ENCODE measurements at places on chromosomes 6 and 20.

DNA sequence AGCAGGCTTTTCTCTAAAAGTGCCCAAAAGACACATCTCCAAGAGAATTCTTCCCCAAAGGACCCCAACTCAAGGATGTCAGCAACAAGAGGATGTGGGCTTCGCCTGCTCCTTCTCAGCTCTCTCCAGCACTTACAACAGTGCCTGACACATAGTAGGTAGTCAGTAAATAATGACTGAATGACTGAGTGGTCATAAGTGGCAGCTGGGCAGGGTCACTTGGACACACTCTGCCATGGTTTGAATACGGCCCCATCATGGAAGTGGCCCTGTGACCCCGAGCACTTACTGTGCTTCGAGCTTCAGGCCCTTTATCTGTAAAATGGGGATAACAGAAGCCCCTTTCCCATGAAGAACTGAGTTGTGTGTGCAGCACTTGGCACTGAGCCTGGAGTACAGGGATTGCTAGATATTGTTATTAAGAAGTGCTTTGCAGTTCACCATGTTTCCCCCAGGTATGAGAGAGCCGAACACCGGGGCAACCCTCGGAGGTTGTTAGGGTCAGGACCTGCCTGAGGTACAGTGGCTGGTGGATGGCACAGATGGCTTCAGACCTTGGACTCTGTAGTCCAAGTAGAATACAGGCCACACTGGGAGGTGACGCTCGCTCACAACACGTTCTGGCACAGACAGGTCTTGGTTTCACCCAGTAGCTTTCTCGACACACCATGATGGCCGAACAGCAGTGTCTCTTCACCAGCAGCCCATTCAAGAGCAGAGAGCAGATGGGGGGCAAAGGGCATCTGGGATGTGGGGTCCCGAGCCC, 56.0 kb downstream of the NOL4L start:
- DNase-seq: no peak

- no peak for DNase-seq
These were observed 315.6 kb upstream of the PTCHD4 start for GRCh38 chr6:48426636-48427035.

DNA sequence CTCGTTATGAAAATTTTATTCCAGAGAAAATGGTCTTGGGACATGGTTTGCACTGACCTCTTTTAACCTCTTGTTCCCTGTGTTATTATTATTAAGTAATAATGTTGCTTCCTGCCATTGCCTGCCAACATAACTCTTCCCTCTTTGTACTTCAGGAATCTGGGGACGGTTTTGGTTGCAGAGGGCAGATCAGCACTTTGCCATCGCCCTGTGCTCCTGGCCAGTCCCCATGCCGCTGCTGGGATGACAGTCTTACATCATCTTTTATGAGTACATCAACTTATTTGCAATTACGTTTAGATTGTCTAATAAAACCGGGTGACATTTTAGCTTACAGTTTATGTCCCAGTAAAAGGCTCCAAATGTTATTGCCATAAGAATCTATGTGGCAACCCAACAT, 157.2 kb downstream of the CDH26 start:
- no peak for DNase-seq

DNA sequence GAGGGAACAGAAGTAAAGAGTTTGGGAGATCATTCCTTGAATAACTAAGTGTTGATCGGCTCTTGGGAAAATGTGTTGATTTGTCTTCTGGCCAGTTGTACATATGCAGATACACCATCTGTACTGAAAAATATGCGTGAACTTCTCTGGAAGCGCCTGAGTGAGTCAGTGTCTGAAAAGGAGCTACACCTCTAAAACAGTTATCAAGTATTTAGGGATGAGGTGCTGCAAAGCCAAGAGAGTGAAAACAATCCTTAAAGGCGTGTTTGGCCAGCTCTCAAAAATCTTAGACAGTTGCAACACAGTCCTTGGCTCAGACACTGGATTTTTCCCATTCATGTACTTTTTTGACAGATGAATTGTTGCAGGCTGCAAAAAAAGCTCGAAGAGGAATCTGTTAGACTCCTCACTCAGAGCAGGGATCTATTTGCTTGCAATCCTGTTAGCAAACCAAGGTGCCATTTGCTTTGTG, 61.3 kb downstream of the BMP6 start:
- no peak for DNase-seq

DNA sequence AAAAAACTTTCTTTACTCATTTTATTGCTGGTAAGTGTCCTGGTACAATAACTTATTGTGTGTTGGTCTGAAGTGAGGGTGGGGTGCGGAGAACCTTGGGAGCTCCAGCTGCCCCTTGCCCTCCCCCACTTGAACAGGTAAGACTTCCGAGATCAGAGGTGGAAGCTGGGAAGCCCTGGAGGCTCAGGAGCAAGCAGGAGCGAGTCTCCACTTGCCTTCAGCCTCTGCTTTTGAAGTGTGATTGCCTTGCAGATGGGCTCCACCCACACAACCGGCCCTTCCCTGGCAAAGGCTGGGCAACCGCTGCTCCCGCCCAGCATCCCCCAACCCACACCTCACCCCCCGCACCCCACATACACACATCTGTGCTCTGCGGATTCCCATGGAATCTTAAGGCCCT, 179.6 kb downstream of the TFAP2C start:
- no peak for DNase-seq

DNA sequence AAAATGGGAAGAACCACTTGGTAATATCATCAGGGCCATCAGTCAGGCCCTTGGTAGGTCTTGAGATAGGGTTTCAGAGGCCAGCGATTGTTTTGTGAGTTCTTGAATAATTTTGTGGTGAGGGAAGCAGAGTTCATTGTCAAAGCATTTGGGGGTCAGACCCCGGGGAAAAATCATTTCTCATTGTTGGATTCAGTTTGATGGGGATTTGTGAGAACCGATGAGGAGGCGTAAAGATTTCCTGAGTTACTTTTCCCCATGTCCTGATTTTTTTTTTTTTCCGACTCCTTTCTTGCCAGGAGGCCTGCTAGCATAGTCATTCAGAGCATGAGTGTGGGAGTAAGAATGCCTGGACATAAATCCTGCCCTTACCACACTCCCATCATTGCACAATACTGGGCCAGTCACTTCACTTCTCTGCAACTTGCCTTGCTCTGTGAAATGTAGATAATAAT, 60.3 kb downstream of the TSHZ2 start:
- DNase-seq: no peak

DNA sequence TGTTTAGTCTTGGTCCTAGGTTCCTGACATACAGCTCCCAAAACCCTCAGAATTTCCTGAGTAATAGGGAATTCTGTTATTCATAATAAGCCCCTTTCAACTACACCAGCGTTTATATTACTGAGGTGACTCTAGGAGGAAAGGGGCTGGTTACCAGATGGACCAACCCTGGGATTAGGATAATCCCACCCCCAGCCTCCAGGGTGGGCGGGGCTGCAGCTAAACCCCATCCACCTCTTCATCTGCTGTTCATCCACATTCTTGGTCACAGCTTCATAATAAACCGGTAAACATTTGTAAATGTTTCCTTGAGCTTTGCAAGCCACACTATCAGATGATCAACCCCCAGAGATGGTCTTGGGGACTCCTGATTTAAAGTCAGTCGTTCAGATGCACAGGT, 38.3 kb downstream of the NINL start:
- no peak for DNase-seq

DNA sequence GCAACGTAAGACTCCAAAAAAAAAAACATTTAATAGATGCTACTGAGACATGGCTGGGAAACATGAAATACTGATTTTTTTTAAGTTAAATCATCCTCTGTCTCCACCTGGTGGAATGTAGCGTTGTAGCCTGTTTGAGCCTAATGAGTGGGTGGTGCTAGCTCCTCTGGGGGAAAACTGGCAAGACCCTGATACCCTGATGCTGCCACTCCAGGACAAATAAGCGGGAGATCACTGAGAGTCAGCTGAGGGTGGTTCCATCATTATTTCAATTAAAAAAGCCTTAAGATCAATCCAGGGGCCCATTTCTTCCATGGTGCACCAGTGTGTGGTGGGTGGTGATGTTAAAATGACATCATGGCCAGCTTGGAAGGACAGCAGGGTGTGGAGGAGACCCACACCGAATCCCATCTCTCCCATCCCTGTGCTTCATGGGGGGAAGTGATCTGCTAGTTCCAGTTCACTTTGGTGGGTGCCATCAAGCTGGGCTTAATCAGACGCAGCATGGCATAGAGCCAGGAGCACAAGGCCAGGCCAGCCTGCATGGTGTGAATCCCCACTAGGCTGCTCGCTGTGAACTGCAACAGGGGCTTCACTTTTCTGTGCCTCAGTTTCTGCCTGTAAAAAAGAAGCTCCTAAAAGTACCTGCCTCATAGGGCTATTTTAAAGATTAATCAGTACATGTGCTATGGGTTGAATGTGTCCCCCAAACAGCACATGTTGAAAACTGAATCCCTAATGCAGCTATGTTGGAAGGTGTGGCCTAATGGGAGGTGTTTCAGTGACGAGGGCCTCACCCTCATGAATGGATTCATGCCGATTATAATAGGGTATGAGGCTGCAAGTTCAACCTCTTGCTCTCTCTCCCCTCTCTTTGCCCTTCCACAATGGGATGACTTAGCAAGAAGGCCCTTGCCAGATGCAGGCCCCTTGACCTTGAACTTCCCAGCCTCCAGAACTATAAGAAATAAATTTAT, 13.0 kb upstream of the MRPS10 start:
- peak; percentile 57 for DNase-seq

DNA sequence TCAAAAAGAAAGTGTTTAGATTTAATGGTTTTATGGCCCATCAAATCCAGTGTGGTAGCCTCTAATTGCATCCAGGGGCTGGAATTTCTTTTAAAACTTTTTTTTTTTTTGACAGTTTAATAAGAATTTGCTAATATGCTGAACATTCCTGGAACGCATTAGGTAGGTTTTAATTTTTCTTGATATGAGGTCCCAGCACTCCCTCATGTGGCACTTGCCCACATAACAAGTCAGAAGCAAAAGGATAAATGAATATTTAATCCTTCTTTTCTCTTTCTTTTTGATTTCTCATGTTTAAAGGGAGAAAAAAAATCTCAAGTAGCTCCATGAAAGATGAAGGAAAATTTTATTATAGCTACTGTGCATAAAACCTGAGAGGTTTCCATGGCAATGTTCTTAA, 13.5 kb downstream of the HAO1 start:
- DNase-seq: peak; percentile 36

GRCh38 chr6:118649918-118650581, 1.3 kb downstream of the CEP85L start:
- no peak for DNase-seq

- DNase-seq: no peak
These were observed 132.4 kb downstream of the MACROD2 start for GRCh38 chr20:14127514-14128223.
